Heart right ventricle (tissue), 16 donors: ENCODE measurements at places on chromosomes 13 and 19. TPM values are rescaled to one million over a fixed set of nuclear protein-coding genes. Genes with fewer than 3 reads are reported as not detected.

The UBE2L5 gene
- not detected for total RNA-seq

The VPS36 gene
- 32.8 TPM for total RNA-seq

The LILRA1 gene
- 0.40 TPM for total RNA-seq

The THSD8 gene
- total RNA-seq: 3.4 TPM
